ENCODE measurements at places on chromosomes 16 and 17.
A peak's percentile ranks its signal among the peaks of the same experiment; 100 is the strongest.

DNA sequence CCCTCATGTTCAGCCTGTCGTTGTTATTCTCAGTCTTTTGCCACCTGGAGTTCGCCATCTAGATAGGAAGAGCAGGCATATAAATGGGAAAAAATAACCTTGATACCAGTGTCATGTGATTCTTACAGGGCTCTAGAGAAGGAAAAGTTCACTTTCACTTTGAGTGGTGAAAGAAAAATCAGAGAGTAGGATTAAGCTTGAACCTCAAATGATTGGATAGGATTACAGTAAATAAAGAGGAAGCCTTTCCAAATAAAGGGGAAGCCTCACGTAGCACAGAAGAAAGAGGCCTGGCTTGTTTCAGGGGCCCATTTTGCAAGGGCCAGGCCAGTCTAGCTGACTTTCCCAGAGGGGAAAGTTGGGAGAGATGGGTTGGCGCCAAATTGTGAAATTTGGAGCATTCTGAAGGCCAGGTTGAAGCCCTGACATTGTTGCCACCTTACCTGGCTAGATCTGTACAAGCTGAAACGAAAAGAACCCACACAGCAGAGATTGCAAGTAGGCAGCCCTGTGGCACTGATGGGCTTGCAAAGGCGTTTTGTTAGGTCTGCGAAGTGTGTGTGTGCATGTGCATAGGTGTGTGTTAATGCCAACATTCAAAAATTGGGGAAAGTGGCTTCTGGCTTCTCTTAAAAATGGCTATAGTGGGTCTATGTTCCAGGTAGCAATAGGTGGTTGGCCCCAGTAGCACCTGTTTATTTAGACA, 38.8 kb downstream of the TMC6 start:
- no peak for DNase-seq

DNA sequence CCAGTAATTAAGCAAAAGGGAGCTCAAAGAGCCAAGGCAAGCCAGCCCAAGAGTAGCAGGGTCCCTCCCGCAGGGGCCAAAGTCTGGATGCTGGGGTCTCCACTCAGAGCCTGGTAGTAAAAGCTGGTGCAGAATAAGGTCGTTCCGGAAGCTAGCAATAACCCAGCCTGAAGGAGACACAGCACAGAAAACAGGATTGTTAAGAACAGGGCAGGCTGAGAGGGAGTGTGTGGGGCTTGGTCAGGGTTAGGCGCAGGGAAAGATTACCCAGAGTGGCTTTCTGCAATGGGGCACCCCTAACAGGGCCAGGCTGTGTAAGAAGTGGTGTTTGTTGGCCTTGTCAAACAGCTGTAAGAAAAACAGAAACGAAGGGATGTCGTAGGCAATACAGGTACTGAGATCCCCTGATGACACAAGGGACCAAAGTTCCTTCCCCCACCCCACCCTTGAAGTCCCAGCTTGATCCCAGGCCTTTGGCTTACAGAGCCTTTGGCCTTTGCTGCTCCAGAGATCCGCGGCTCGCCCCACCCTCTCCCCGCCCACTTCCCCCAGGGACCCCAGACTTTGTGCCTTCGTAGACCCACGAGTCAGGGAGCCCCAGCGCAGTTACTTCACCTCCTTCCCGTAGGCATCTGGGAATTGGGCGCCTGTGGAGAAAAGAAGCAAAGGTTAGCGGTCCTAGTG, 712 bp downstream of the TMEM256 start:
- DNase-seq, result peak; percentile 85

GRCh38 chr17:46192189-46192438, 1.1 kb downstream of the KANSL1 start:
- no peak for DNase-seq

- DNase-seq, result peak; percentile 85
These were observed 48.7 kb upstream of the WSB1 start for GRCh38 chr17:27245230-27245696.

DNA sequence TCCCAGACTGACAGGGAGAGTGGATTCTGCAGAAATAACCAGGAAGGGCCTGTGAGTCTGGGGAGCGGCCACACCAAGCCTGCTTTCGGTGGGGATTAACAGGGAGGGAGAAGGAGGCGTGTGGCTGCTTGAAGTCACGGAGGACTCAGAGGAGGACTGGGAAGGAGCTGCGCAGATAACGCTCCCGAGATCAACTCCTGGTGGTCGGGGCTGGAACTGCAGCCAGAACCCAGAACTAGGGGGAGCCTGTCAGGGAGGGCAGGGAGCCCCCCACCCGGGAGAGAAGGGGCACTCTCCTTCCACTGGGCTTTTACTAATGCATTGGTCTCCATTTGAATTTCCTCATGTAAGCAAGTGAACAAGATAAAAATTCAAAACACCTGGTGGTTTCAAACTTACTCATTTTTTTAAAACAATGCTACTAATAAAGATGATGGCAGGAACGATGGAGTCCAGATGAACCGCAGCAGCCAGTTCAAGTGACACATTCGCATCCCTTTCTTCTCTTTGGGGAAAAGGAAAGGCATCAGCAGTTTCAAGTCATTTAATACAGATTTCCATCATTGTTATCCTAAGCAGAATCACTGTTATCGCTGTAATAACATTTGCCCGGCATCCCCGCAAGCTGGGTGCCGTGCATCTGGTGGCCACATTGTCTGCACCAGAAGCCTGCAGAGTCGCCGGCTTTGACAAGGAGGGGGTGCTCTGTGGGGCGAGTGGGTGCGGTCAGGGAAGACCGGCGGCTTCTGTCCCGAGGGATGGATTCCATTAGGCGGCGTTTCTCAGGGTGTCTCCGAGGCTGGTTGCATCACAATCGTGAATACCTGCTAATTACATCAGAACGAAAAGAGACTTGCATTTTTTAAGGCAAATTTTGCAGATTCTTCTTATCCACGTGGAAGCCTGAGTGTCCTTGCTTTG, 183.0 kb downstream of the FOXL1 start:
- DNase-seq, result peak; percentile 81

DNA sequence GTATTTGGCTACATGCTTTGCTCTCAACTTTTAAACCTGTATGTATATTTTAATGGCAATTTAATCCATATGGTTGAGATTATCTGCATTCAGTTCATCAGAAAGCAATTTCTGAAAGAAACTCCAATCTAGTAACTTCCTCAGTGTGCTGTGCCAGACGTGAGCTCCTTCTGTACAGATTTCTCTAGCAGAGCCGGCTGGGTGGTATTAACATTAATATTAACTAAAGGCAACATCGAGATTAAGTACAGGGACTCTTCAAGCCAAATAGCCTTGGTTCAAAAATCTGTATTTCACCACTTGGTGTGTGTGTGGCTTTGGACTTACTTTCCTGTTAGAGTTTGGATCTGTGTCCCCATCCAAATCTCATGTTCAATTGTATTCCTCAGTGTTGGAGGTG, 55.5 kb upstream of the NUDT7 start:
- DNase-seq, result no peak

DNA sequence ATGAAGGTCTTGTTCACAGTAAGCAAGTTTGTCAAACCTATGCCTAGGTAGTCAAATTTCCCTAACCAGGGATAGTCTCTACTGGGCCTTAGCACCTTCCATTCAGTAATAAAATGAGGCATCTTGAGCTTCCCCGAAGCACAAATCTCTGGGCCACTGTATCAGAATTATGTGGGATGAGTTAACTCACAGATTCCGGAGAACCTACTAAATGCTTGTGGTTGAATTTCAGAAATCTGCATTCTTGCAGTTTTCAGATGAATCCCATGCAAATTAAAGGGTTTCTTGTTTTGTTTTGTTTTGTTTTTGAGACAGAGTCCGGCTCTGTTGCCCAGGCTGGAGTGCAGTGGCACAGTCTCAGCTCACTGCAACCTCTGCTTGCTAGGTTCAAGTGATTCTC, 478.8 kb upstream of the HSBP1 start:
- no peak for DNase-seq

GRCh38 chr17:6509031-6509771, 47.2 kb downstream of the PITPNM3 start:
- no peak for DNase-seq

DNA sequence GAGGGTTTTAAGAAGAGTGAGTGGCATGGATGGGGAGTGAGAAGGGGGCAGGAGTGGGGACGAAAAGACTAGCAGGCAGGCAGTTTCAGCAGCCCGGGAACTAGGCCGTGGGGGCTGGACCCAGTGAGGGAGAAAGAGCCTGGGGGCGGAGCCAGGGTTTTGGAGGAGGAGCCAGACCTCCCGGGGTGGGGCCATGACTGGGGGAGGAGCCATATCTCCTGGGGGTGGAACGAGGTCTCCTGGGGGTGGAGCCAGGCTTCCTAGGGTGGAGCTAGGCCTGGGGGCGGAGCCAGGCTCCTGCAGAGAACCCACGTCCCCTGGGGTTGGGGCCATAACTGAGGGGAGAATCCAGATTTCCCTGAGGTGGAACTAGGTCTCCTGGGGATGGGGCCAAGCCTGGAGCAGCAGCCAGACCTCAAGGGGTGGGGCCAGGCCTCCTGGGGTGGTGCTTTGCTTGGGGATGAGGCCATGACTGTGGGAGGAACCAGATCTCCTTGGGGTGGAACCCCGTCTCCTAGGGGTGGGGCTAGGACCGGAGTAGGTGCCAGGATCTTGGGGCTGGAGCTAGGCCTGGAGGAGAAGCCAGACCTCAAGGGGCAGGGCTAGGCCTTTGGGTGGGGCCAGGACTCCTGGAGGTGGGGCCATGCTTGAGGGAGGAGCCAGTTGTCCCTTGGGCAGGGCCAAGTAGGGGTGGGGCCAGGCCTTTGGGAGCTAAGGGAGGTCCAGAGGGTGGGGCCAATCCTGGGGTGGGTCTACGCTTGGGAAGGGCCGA, 41.7 kb upstream of the JPH3 start:
- no peak for DNase-seq

GRCh38 chr16:35200662-35201061, 1741.2 kb downstream of the TP53TG3F start:
- DNase-seq, result no peak

GRCh38 chr16:66901626-66902025, 17.1 kb downstream of the CDH16 start:
- DNase-seq, result no peak

GRCh38 chr16:2250652-2251295, 613 bp downstream of the ECI1 start:
- DNase-seq, result no peak

- no peak for DNase-seq
These were observed 10.5 kb upstream of the KRT19 start for GRCh38 chr17:41538565-41538991.

DNA sequence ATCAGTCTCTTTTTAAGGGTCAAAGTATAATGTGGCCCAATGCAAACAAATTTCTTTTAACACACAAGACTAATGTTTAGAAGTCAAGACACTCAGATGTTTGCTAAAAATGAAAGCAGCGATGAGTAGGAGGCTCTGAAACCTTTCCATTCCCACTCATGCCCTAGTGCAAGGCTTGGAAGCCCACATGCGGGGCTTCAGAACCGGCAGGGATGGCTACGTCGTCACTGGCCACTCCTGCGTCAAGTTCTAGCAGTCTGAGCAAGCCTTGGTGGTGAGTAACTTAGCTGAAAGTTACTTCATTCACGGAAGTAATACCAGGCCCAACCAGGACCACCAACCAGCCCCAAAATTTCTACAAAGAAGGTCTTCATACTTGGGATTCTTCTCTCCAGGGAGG, 14.8 kb upstream of the TMED6 start:
- DNase-seq, result no peak

- DNase-seq, result peak; percentile 45
These were observed 85.3 kb downstream of the ENGASE start for GRCh38 chr17:79159926-79160325.

DNA sequence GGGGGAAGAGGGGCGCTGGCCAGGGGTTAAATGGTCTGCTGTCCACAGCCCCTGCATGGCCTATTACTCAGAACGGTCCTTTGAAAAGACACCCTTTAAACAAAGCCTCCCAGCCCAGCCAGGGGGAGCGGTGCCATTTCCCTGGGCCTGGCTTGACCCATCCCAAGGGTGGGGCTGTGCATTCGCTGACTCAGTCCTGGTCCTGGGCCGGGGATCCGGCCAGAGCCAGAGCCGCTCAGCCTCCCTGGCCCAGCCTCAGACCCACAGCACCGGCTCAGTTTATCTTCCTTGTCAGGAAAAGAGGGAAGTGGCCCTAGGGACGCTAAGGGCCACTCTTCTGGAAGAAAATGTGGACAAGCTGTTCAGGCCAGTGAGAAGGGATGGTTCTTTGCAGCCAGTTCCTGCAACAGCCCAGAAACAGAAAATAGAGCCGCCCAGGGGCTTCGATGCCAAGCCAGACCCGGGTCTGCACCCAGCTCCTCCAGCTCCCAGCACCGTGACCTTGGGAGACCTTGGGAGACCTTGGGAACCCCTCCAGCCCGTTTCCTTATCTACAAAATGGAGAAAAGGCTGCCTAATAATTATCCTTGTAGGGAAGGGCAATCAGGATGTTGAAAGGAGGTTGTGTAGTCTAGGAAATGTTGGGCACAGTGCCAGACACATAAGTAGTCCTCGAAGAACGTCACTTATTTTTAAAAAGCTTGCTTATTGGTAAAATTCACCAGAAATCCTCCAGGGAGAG, 82.5 kb downstream of the ZDHHC7 start:
- DNase-seq, result no peak

DNA sequence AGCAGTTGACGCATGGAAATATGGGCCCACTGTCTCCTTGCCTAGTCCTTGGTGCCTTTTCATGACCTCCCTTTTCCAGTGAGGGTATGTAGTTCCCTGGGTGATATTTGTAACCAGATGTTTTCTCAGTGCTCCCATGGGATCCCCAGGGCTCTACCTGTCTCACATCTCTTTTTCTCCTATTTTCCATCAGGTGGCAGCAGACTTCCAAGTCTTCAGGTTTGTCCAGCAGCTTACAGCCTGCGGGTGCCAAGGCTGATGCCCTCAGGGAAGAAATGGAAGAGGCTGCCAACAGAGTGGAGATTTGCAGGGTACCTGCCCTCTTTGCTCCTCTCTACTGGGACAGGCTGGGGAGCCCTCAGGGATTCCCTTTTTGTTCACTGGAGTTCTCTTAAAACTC, 89.1 kb downstream of the ELAC2 start:
- peak; percentile 33 for DNase-seq

GRCh38 chr17:82388223-82388921, 16.8 kb downstream of the UTS2R start:
- peak; percentile 39 for DNase-seq

DNA sequence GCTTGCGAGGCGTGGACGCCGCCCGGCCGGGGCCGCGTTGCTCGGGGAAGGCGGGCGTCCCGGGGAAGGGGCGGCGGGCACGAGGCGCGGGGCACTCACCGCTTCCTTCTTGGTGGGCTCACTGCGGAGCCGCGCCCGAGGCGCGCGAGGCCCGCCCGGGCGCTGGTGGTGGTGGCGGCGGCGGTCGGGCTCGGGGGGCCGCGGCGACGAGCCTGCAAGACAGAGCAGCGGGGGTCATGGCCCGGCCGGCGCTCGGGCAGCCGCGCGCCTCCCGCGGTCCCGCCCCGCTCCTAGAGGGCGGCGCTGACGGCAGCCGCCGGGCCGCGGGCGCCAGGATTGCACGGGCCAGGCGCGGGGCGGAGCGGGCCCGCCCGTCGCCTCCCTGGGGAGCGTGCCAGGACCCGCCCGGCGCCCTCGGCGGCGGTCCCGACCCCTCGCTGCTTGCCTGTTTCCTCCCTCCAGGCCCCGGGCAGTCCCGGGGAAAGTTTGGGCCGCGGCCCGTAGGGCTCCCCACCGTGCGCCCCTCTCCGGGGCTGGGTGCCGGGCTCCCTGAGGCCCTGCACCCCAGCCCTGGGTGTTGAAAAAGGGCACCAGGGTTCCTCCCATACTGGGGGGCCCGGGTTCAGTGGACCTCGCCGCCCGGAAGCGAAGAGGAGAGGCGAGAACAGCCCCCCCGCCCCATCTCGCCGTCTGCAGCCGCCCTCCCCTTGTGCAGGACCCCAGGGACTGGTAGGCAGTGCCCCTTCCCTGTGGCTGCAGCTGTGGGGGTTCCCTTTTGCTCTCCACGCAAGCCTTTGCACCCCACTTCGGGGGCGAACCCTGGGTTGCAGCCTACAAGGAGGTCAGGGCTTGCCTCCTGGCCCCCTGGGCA, at the start of gene C16orf74:
Gene C16orf74, minus strand, starts transcription at position 270 of the 871 bp plus-strand sequence. CDS start 15,879 bp downstream, outside the sequence.
- peak; percentile 82 for DNase-seq

Data from neural progenitor cell (in vitro differentiated cells).